ENCODE measurements at places on chromosomes 3 and 15. TPM values are rescaled to one million over a fixed set of nuclear protein-coding genes. Genes with fewer than 3 reads are reported as not detected.

TICRR gene
- 1.2 TPM for total RNA-seq

ARHGEF26 gene
- 1.3 TPM for total RNA-seq

SLC41A3 gene
- 52.4 TPM for total RNA-seq

UQCRC1 gene
- 294 TPM for total RNA-seq
